ENCODE measurements at places on chromosomes 3 and 15. TPM values are rescaled to one million over a fixed set of nuclear protein-coding genes. Genes with fewer than 3 reads are reported as not detected.

Gene MST1R
- total RNA-seq, result 29.2 TPM

Gene AMIGO3
- not detected for total RNA-seq

Gene EEF1AKMT4
- 13.9 TPM for total RNA-seq

Gene BNIP2
- 178 TPM for total RNA-seq

Gene ADGRG7
- not detected for total RNA-seq

Gene PTX3
- total RNA-seq, result 5.8 TPM

Gene SYNPR
- total RNA-seq, result not detected

Gene MON1A
- total RNA-seq, result 14.3 TPM

Gene EBLN2
- 2.7 TPM for total RNA-seq

Gene SLC22A14
- under 0.01 TPM for total RNA-seq

Gene ANKRD63
- not detected for total RNA-seq

Gene OSBPL10
- total RNA-seq, result 14.2 TPM

Gene ROPN1
- not detected for total RNA-seq

Gene GUCA1C
- not detected for total RNA-seq

Gene GOLGA6D
- not detected for total RNA-seq

Gene CHRD
- not detected for total RNA-seq

Gene TRIM42
- not detected for total RNA-seq

Gene XPC
- total RNA-seq, result 27.7 TPM

Gene SIDT1
- total RNA-seq, result under 0.01 TPM
